ENCODE measurements at places on chromosomes 5 and 9.

GRCh38 chr9:137988051-137988450 is 110.5 kb downstream of the CACNA1B start:
- no peak for DNase-seq

DNA sequence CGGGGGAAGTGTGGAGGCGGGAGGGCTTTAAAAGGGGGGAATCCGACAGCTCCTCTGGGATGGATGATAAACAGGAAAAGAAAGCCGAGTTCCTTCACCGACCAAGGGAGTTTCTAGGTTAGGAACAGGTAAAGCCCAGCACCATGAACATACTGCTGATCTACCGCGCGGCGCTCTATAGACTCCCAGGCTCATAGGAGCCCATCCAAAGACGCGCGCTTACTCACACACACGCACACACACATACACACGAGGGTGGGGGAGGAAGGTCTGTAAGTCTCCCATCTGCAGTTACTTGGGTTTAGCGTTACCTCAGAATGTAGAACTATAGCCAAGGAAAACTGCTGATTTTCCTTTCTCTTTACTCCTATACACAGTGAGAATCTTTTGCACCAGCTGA is 2.6 kb upstream of the GABRB2 start:
- no peak for DNase-seq

- DNase-seq = peak; percentile 1
These were observed 61.8 kb upstream of the CPLX2 start for GRCh38 chr5:175809531-175810121.

- no peak for DNase-seq
These were observed 5.2 kb downstream of the LRRTM2 start for GRCh38 chr5:138869763-138870500.

DNA sequence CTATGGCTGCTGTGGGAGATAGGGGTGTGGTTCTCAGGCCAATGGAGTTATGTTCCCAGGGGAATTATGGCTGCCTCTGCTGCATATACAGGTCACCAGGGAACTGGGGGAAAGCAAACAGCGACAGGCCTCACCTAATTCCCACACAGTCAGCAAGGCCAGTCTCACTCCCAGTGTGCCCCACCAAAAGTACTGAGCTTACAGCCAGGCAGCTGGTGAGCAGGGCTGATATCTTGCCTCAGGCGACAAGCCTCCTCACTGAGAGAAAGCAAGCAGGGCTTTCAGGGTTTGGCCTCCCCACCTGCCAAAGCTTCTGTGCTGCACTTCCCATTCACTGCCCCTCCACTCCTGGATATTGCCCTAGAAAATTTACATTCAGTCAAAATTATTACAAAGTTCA is 273.8 kb upstream of the TARS1 start:
- DNase-seq = no peak

- DNase-seq = no peak
These were observed 42.3 kb upstream of the VDAC1 start for GRCh38 chr5:134046801-134047686.

GRCh38 chr5:23025629-23026233 is 172.6 kb upstream of the CDH12 start:
- no peak for DNase-seq

GRCh38 chr5:88542786-88543185 is 274.1 kb upstream of the TMEM161B start:
- no peak for DNase-seq

GRCh38 chr9:114729706-114730105 is 47.7 kb upstream of the TEX48 start:
- DNase-seq = no peak

- no peak for DNase-seq
These were observed 497.3 kb downstream of the MTRR start for GRCh38 chr5:8366266-8366665.

- DNase-seq = no peak
These were observed 1.3 kb upstream of the REEP5 start for GRCh38 chr5:112923148-112923917.

GRCh38 chr5:130555429-130555828 is 609.6 kb downstream of the HINT1 start:
- DNase-seq = no peak

DNA sequence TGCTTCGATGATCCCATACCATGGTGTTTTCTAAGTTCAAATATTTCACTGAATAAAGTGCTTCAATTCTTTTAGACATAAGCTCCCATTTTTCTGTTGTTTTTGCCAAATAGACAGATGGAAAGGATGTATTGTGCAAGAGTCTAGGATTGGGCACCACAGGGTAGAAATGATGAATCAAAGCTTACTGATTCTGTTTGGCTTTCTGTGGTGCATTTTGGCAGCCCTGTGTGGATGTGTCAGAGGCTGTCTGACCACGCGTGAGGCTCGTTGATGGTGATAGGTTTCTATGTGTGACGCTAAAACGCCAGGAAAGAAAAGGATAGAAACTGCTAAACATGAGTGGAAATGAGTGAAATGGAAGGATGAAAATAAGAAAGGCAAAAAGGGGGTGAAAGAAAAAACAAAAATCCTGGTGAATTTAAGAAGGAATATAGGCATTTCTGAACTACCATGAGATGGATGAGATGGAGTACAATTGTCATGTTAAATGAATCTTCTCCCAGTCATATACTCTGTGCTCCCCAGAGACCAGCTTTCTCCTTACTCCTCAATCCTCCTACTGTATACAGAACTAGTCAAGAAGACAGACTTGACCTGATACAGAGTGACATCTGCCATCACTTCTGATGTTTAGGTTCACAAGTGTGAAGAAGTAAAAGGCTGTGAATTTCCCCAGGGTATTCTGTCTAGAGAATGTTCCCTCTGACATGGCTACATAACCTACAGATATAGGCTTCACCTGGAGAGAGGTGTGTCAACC is 54.4 kb downstream of the ANKH start:
- DNase-seq = no peak

GRCh38 chr5:8685704-8686103 is 816.8 kb downstream of the MTRR start:
- no peak for DNase-seq

DNA sequence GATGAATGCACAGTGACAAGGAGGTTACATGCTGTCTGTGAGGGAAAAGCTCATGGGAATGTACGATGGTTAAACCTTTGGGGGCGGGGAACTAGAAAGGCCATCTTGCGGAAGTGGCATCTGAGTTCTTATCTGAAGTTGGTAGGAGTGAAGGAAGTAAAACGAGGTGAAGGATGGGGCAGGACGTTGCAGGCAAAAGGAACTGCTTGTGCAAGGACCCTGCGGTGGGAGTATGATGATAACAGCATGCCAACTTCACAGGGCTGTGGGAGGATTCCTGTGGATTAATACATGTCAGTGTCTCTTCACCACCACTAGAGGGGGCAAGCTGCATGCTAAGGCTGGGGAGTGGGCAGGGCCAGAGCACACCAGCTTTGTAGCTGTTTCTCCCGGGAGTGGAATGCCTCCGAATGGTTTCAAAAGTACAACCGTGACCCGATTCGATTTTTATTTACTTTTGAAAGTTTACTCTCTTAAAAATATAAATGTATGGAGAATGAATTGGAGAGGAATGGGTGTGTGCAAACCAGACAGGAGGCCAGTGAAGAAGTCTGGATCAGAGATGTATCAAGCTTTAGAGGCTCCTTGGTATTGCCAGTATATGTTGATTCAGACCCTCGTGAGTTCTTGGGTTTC is 62.5 kb downstream of the CYFIP2 start:
- DNase-seq = peak; percentile 50

GRCh38 chr5:117497601-117498000 is 923.0 kb upstream of the SEMA6A start:
- DNase-seq = no peak

DNA sequence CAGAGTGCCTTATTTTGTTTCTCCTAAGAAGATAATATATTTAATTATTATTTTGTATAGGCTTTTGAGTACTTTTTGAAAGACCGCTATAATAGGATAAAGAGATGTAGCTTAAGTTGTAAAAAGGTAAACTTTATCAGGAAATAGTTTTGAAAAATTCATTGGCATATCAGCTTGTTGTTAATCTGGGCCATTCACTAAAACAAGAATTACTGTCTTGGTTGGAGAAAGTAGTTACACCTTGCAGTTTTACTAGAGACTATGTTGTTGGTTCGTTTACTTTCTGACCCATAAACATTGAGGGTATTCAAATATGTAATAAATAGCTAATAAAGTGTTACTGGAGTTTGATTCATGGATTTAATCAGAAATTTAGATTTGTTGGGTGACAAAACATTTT is 33.7 kb downstream of the TNPO1 start:
- no peak for DNase-seq

- no peak for DNase-seq
These were observed 9.9 kb downstream of the GNAQ start for GRCh38 chr9:78021697-78022096.

DNA sequence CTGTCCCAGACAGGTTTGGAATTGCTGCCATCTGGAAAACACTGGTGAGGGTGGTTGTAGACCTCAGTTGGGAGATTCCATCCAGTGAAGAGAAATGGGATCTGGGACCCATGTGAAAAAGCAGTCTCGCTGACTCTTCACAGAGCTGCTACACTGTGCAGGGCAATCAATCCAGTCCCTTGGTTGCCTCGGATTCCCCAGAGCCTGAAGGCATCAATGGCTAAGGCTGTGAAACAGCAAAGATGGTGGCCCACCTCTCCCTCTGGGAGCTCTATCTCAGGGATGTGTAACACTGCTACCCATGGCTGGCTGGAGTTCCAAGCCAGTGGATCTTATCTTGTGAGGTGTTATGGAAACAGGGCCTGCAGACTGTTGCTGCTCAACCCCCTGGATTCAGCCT is 256.1 kb downstream of the TMEM38B start:
- DNase-seq = no peak

DNA sequence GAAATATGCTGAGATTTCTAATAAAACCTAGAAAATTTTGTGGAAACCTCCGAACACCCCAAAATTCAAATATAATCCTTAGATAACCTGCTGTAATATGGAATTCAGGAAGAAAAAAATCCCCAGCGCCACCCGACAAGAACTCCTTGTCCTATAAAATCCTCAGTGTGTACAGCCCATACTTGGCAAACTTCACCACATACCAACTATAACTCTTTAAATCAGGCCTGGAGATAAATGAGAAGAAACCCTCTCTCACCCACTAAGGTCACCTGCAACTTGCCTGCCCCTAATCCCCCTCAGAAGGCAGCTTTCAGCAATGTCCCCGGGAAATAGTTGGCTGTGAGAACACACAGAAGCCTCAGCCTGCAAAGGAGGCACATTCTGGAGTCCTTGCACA is 90.5 kb downstream of the SH3TC2 start:
- DNase-seq = no peak

GRCh38 chr5:15844253-15844652 is 335.3 kb downstream of the MARCHF11 start:
- DNase-seq = no peak

- DNase-seq = no peak
These were observed 202.5 kb upstream of the ADRA1B start for GRCh38 chr5:159713773-159714172.

DNA sequence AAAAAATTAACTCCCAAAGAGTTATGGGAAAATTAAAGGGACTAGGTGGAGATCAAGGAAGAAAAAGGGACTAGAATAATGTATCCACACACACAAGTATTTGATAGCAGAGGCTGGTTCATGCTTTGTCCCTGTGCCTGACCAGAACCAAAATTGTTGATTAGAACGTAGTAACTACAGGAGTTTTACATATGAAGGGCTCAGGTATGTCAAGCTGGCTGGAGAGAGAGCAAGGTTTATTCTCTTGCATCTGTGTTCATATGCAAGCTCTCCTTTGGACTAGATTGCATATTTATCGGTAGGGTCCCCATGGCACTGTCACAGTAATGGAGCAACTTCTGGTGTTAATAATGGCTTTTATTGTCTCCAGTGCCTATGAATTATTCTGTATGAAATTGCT is 239.9 kb upstream of the TRPM3 start:
- DNase-seq = no peak

- DNase-seq = no peak
These were observed 52.3 kb downstream of the ARHGEF28 start for GRCh38 chr5:73678322-73678740.

DNA sequence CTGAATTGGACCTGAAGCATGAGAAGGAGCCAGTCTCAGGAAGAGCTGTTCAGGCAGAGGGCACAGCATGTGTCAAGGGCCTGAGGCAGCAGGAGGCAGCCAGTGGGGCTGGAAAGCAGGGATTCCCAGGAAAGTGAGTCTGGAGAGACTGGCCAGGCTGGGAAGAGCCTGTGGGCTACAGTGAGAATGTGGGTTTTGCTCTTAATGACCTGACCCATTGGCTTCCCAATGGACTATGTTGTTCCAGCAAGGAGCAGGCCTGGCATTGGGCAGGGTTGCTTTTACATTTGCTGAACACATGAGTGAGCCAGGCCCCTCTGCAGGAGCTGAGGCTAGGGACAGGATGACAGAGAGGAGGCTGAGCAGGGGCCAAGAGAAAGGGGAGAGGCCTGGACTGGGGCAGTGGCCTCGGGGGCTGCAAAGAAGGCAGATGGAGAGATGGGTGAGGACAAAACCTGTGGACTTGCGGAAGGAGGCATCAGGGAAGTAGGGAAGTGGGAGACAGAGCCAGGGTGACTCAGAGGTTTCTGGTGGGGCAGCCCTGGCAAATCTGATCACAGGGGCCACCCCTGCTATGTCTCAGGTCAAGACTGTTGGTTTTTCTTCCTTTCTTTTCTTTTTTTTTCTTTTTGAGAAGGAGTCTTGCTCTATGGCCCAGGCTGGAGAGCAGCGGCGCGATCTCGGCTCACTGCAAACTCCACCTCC is 65.9 kb upstream of the NEK6 start:
- DNase-seq = no peak

DNA sequence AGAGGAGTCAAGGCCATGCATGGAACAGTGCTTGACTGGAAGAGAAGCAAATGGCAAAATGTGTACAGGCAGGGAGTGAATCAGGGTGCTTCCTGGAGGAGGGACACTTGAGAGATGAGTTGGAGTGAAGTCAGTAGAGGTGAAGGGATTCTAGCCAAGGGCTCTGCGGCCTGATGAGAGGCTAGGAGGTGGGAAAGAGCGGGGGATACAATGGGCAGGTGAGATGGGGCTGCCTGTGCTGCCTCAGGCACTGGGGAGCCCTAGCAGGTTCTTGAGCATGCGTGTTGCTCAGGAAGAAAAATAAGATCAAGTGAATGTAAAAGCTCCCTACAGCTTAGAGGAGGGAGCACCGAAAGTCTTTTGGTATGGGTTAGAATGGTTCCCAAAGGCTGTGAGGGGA is 22.3 kb downstream of the ERGIC1 start:
- DNase-seq = no peak

DNA sequence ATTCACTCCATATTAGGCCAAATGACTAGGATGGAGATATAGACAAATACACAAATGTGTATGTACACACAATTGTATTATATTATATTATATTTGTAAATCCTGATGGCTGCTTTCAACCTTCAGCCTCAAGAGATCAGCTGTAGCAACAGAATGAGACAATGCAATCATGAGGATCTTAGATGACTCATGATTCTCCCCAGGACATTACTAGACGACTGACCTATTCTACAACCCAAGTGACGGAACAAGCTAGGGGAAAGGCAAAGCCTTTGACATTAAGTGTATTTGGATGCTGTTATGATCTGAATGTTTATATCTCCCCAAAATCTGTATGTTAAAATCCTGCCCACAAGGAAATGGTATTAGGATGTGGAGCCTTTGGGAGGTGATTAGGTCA is 66.5 kb downstream of the COX7C start:
- DNase-seq = no peak

- DNase-seq = no peak
These were observed 60.1 kb upstream of the SLC30A5 start for GRCh38 chr5:69033690-69034089.

GRCh38 chr5:179798144-179798770 is 4.5 kb downstream of the LTC4S start:
- no peak for DNase-seq

- no peak for DNase-seq
These were observed 140.6 kb downstream of the COMMD10 start for GRCh38 chr5:116225281-116225922.

- no peak for DNase-seq
These were observed 10.4 kb downstream of the EPB41L4B start for GRCh38 chr9:109310486-109310901.

Measured in SK-N-MC (cell line).